Activated naive CD8-positive, alpha-beta T cell treated with anti-CD3 and anti-CD28 coated beads, Interleukin-2, amount 10 ng/mL, durations not matched to agents 7 days and 5 days (primary cell): ENCODE measurements at places on chromosomes 16 and 17.

GRCh38 chr17:36127199-36127893, 23.7 kb downstream of the CCL4 start:
- H3K27ac ChIP-seq = no peak overlapping the region
- H3K27me3 ChIP-seq = peaks cover 13% of the 10 kb centered on the region
- no peak overlapping the region for H3K4me3 ChIP-seq
- peaks cover 2% of the 10 kb centered on the region for H3K36me3 ChIP-seq
- DNase-seq = no peak

DNA sequence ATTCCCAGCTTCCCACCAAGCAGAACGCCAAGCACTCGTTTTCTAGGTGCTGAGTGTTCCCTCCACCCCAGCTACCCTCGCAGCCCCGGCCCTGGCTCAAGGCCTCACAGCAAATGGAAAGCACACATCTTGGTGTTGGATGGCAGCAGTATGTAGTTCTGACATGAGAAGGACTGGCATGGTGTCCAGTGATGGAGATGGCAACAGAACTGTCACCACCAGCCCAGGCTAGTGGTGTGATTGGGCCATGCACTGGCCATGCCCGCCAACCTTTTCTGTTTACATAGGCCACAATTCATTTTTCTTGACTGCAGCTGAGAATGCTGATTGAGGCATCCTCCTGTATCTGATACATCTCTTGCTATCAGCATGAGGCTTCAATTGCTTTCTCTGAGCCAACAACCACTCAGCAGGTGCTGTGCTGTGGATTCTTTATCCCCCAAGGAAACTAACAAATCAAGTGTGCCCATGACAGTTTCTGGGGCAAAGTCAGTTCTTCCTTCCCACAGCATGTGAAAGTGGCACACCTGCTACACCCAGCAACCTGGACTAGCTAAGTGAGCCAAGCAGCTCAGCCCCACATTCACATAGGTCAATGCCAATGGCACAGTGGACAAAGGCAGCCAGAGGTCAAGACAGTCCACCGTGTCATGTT, 3.8 kb downstream of the SLC12A4 start:
- H3K36me3 ChIP-seq = peaks cover 7% of the 10 kb centered on the region
- no peak overlapping the region for H3K4me3 ChIP-seq
- peaks cover 19% of the 10 kb centered on the region for H3K4me1 ChIP-seq
- no peak for DNase-seq
- no peaks in the 10 kb centered on the region for H3K27me3 ChIP-seq

- peak; percentile 65 for DNase-seq
- H3K27ac ChIP-seq = peak overlapping the region; percentile 87
- H3K36me3 ChIP-seq = peaks cover 5% of the 10 kb centered on the region
Observed at GRCh38 chr17:32519228-32520103, 32.7 kb downstream of the CDK5R1 start.

GRCh38 chr16:89022051-89022836, 45.2 kb upstream of the CBFA2T3 start:
- H3K27ac ChIP-seq = no peak overlapping the region
- peaks cover 11% of the 10 kb centered on the region for H3K36me3 ChIP-seq
- H3K4me3 ChIP-seq = no peak overlapping the region
- DNase-seq = no peak
- H3K4me1 ChIP-seq = peaks cover 9% of the 10 kb centered on the region
- peaks cover 2% of the 10 kb centered on the region for H3K27me3 ChIP-seq

DNA sequence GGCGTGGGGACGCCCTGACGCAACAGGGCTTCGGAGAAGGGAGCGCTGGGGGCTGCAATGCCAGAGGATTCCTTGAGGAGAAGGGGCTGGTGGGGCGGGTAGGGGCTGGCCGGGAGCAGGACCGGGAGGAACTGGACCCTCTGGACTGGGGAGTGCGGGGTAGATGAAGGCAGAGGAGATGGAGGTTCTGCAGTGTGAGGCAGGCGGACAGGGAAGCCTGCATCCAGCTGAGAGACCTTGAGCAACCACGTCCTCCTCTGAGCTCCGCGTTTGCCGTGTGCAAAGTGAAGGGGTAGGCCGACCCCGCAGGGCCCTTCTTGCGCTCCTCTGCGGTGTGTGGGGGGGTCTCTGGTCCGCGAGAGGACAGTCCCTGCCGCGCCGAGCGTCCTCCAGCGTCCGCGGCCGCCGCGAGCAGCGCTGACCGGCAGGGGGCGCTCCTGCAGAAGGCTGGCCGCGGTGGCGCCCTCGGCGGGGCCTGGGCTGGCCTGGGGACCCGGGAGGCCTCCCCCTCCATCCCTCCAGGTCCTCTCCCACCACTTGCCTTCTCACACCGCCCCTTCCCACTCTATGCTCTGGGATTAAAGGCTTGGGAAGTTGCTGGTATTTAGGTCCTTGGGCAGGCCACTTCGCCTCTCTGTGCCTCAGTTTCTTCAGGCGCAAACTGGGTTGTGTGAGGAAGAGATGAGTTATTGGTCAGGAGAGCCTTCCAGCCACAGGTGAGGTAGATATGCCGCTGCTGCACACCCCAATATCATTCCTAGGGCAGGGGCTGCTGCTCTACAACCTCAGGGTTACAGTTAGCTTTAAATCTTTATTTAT, 9.6 kb upstream of the WNT9B start:
- H3K4me3 ChIP-seq = no peak overlapping the region
- H3K27me3 ChIP-seq = peaks cover 30% of the 10 kb centered on the region
- peaks cover 4% of the 10 kb centered on the region for H3K36me3 ChIP-seq
- no peaks in the 10 kb centered on the region for H3K4me1 ChIP-seq
- H3K27ac ChIP-seq = no peak overlapping the region

DNA sequence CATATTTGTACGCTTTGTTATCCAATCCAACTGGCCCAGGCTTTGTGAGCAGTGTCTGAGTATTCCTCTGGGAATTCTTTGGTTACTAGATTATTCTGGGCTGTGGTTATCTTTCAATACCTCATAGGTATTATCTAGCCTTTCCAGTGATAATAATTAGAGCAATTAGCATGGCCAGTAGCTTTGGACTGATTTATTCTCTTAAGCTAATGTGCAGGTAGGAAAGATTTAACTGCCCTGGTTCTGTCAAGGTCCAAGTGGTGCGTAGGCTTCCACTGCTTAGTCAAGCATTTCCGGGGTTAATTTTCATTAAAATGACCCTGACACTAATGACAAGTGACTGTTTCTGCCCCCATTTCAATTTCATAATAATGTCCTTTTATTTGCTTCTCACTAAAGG, 54.2 kb upstream of the PMFBP1 start:
- no peak overlapping the region for H3K27ac ChIP-seq
- H3K4me1 ChIP-seq = no peaks in the 10 kb centered on the region
- no peak for DNase-seq
